ENCODE measurements at places on chromosomes 5 and 9.
A peak's percentile ranks its signal among the peaks of the same experiment; 100 is the strongest.

DNA sequence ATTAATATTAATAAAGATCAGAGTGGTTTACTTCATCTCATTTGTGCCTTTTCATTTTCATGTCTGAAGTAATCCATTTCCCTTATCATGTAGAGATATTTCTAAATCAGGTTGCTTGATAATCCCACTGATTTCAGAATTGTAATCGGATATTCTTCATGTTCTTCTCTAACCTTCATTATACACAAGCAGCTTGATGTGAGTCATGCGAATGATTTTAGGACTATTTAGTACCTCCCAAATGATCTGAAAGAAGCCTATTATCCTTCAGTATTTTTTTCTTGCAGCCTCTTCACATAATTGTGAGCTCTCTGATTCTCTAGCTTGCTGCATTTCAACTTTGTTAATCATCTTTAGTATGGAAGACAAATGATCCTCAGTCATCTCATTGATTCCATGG is 182.0 kb downstream of the GIN1 start:
- DNase-seq: no peak

DNA sequence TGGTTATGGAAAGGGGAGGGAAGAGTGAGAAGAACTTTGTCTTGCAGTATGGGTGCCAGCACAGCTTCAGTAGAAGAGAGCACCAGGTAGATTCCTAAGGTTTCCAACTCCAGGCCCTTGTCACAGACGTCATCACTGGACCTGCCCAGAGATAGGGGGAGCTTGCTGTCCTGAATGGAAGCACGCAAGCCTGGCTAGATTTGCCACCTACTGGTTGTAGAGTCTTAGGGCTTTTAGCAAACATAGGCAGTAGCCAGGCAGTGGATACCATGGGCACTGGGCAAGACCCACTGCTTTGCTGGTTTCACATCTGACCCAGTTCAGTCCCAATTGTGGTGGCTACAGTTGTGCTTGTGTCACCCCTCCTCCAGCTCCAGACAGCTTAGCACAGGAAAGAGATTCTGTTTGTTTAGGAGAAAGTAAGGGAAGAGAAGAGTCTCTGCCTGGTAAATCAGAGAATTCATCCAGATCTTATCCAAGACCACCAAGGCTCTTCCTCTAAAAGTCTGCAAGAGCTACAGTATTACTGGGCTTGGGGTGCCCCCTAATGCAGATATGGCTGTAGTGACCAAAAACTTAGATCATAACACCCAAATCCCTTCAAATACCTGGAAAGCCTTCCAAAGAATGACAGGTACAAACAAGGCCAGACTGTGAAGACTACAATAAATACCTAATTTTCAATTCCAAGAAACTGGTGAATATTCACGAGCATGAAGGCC is 158.9 kb downstream of the HINT1 start:
- DNase-seq: no peak

GRCh38 chr5:19261879-19262278 is 726.1 kb downstream of the CDH18 start:
- DNase-seq: no peak

DNA sequence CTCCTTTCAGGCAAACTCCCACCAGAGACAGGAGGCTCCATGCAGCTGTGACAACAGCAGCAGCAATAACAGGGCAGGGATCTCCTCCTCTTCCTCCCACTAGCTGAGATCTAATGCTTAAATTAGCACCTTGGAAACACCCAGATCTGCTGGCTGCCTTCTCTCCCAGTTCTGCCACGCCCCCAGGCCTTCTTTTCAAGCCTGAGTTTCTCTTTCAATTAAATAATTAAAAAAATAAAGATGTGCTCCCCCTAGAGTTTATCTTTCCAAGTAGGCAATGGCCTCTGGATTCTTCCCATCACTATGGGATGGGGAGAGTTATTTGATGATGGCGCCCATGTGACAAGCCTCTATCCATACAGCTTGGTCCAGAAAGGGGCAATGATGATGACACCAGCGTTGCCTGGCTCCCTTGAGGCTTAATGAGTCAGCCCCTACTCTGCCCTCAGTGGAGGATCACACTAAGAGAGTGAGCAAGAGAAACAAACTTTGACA is 3.8 kb downstream of the FAM219A start:
- no peak for DNase-seq

- DNase-seq: no peak
Observed at GRCh38 chr9:83724436-83724835, 16.7 kb upstream of the UBQLN1 start.

- no peak for DNase-seq
Observed at GRCh38 chr9:130756455-130757152, 63.0 kb downstream of the EXOSC2 start.

DNA sequence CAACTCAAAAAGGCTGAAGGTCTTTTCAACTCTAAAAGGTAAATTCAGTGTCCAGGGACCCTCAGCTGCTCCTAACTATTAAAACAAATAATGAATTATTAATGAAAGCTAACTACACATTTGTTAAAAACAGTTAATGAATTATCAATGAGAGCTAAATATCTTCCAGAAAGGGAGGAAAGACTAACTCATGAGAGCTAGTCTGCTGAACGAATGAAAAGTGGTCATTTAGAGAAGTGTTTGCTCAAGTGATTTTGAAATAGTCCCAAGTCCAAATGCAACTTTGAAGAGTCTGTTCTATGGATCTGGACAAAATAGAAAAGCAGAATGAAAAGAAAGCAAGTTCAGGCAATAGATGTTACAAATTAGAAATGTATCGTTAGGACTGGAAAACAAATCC is 133.9 kb upstream of the SPEF2 start:
- no peak for DNase-seq

GRCh38 chr9:132074736-132075135 is 4.9 kb downstream of the MED27 start:
- no peak for DNase-seq

DNA sequence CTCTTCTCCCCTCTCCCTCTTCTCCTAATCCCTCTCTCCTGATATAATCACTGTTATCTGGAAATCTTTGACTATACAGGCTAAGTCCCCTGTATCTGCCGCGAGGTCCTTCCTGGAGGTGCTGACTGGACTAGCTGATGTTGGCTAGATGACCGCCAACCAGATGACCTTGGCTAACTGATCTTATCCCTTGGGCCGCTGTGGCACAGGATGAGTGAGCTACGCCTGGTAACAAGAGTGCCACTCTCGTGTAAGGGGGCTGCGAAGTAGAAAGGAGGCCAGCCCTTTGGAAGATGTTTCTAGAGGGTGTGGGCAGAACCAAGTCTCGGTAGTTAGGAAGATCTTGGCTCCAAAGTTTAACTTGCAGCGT is 345 bp upstream of the PRRC1 start:
- no peak for DNase-seq

DNA sequence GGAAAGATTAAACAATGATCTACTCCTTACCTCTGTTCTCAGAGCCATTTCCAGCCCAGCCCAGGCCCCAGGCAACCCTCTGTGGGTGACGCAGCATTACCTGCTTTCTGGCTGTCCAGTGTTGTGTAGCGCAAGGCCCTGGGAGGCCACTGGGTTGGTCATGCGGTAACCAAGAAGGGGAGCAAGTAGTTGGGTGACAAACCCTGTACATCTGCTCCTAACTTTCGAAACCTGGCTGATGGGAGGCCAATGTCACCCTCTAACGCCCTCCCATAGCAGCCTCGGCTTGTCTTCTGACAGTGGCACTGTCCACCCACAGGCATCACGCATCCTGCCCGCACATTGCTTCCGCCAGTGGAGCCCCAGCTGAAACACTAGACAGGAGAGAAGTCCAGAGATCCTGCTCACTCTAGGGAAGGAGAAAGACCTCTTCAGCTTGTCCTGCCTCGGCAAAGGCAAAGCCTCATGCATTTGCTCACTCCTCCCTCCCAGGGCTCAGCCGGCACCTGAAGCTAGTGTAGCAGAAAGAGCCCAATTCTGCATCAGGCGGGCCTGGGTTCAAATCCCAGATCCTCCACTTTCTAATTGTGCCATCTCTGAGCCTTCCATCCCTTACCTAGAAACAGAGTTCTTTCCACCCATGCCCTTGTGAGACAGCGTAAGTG is 94.6 kb downstream of the ADAMTS2 start:
- no peak for DNase-seq

GRCh38 chr9:82799286-82799685 is 263.7 kb downstream of the RASEF start:
- no peak for DNase-seq

GRCh38 chr9:129665814-129666520 is 520 bp downstream of the PRRX2 start:
- no peak for DNase-seq

GRCh38 chr9:117718085-117718484 is 13.9 kb downstream of the TLR4 start:
- DNase-seq: no peak

GRCh38 chr5:102991802-102992201 is 128.1 kb downstream of the GIN1 start:
- DNase-seq: no peak

DNA sequence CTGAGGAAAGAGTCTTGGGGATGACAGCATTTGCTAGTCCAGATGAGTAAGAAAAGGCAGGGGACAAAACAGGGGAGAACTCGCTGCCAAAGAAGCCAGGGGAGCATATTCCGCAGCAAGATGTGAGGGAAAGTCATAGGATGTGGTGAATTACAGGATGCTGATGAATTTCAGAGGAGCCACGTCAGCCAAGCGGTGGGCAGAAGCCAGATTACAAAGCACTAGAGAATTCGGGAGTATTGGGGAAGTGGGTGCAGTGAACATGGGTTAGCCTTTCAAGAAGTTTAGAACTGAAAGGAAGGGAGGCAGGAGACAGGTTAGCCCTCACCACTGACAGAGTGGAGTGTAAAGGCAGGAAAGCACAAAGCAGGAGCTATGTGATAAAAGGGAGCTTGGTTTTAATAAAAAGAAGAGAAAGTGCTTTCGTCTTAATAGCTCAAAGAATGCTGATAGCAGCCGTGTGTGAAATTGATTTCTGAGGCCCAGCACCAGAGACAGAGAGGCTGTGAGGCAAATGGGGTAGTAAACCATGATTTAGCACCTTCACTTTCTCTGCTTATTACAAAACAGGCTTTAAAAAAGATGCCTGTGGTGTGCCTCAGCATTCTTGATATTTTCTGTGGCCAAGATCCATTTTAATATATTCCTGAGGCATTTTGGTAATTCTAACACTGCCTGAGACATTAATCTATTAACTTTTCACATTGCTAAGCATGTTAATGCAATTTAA is 16.9 kb downstream of the ADAMTSL1 start:
- DNase-seq: peak; percentile 98

- DNase-seq: no peak
Observed at GRCh38 chr5:132243366-132243977, 14.0 kb upstream of the PDLIM4 start.

DNA sequence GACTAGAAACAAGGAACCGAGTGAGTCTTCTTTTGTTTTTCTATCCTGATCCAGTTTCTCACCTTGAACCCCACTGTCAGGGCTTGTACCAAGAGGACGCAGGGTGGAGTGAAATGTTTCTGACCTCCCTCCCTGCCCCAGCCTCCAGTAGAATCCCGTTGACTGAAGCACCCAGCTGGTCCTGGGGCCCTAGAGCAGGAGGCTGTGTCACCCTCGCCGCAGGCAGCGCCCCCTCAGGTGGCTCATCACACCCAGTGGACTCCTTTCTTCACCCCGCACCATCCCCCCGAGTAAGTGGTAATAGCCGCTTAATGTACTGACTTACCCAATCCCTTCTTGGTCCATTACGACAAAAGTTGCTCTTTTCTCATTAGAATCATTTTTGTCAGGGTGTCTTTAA is 53.8 kb downstream of the MVB12B start:
- no peak for DNase-seq

DNA sequence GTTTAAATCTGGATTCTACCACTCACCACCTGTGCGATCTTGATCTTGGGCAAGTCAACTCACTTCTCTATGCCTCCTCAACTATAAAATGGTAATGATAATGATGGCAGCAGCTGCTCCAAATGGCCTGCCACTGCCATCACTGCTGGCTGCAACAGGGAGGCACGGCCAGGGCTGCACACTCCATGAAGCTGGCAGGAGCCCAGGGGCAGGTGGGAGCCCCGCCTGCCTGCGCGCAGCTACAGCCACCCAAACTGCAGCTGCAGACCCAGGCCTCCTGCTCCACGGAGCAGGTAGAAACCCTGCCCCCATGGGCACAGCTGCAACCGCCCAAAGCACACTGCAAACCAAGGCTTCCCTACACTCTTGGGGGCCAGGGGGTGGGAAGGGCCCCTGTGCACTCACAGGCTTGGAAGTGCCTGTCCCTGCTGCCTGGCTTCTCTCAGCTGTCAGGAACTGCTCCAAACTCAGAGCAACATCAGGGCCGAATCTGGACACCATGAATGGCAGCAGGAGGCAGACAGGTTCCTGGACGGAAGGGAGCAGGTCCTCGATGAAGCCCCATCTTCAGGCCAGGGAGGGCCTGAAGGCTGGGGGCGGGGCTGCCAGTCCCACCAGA is 57.6 kb downstream of the PRELID2 start:
- DNase-seq: no peak

DNA sequence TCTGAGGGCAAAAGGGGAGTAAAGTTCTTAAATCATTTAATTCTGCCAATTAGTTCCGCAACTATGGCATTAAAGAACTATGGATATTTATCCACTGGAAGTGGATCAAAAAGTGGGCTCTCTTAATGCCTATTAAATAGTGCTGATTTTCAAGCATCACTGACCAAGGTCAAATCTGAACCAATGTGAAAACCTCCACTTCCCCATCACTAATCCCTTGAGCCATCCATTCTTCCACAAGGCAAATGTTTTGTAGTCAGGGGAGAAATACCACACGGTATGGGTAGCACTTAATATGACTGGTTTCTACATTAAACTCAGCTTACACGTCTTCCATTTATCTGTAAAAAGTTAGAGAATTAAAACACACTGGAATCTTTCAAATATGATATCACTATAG is 57.6 kb downstream of the MLLT3 start:
- no peak for DNase-seq

DNA sequence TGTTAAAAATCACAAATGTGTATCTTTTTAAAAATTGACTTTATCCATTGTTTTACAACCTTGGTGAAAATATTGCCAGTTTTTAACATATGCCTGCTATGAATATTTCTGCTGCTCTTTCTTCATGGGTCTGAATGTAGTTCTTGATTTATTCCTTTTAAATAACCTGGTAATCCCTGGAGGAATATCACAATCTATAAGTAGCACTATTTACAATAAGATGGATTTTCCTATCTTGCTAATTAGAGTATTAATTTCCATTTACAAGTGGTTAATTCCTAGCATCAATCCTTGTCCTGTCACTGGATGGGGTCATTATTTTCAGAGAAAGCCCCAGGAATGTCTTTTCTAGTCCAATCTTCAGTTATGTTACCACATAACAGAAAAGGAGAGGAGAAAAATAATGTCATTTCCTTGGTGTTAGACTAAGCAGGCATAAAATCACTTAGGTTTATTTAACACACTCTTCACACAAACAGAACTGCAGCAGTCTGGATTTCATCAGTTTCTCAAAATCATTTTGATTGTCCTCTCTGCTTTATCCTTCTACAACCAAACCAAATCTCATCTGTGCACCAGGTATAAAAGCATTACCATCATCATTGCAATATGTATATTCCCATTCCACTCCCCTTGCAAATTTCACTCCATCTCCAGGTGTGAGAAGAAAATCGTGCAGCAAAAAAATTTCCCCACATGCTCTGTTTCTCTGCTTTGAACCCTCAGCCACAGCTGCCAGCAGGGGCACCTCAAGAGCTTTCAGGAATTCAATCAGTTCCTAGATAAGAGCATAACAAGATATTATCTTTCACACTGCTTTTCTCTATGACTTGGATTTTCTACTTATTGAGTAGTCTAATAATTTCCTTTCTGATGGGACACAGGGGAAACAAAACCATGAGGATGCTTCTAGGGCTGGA is 204.1 kb downstream of the SEC61B start:
- DNase-seq: no peak

Measured in fibroblast of skin of left biceps (primary cell).